HCT116 (cell line): ENCODE measurements at places on chromosomes 12 and 14.

- H3K4me3 ChIP-seq = no peak overlapping the region
- peaks cover 14% of the 10 kb centered on the region for H3K4me1 ChIP-seq
- H3K27ac ChIP-seq = no peak overlapping the region
- no peak for DNase-seq
- H3K36me3 ChIP-seq = no peaks in the 10 kb centered on the region
Measured at GRCh38 chr12:15933751-15934150, 22.6 kb downstream of the DERA start.

DNA sequence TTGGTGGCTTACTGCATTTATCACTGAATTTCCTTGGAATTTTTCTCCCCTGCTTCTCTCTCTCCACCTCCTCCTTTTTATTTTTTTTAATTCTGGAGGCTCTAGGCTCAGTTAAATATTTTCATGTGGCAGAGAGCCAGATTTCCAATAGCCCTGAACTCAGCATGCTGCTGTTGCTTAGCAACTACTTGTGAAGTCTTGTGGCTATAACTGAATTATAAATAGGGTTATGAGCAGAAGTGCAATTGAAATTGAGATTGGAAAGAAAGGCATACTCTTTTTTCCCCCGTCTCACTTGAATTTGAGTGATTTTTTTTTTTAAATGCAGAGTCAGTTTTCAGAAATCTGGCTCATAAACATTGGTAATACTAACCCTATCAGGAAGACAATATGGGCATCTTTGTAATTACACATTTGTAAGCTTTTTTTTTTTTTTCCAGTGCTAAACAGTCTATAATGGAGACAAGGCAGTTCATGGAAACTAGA lies 38.3 kb downstream of the ATF7IP start:
- peaks cover 31% of the 10 kb centered on the region for H3K4me1 ChIP-seq
- H3K27ac ChIP-seq = no peak overlapping the region; the same call in 1 of the 2 replicates
- H3K4me3 ChIP-seq = no peak overlapping the region
- no peaks in the 10 kb centered on the region for H3K36me3 ChIP-seq

DNA sequence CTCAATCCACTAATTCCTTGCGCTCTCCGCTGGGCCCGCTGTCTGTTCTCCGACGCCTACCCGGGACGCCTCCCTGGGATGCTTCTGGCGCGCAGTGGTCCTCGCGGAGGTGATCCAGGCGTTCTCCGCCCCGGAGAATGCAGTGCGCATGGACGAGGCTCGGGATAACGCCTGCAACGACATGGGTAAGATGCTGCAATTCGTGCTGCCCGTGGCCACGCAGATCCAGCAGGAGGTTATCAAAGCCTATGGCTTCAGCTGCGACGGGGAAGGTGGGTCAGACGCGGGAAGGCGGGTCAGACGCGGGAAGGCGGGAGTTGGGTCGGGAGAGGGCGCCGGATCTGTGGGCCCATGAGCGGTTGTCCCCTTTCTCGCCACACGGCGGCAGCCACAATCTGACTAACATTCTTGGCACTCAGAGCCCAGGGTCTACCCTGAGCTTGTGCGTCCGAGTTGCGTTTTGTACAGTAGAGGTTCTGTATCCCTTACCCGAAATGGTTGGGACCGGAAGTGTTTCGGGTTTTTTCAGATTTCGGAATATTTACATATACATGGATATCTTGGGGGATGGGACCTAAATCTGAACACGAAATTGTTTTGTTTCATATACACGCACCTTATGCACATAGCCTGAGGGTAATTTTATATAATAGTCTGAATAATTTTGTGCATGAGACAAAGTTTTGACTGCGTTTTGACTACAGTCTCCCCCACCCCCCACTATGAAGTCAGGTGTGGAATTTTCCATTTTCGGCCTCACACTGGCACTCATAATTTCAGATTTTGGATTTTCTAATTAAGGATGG lies 762 bp downstream of the C12orf57 start:
- H3K4me3 ChIP-seq = peak overlapping the region; percentile 68
- peaks cover 2% of the 10 kb centered on the region; the same call in 1 of the 2 replicates for H3K36me3 ChIP-seq
- peak; percentile 89 for DNase-seq
- H3K4me1 ChIP-seq = peaks cover 22% of the 10 kb centered on the region

- H3K4me1 ChIP-seq = no peaks in the 10 kb centered on the region
- no peak overlapping the region for H3K27ac ChIP-seq
- no peak overlapping the region for H3K4me3 ChIP-seq
- peaks cover 9% of the 10 kb centered on the region; the same call in 1 of the 2 replicates for H3K27me3 ChIP-seq
- H3K36me3 ChIP-seq = no peaks in the 10 kb centered on the region
Measured at GRCh38 chr14:93531644-93532043, 100.9 kb downstream of the UNC79 start.

DNA sequence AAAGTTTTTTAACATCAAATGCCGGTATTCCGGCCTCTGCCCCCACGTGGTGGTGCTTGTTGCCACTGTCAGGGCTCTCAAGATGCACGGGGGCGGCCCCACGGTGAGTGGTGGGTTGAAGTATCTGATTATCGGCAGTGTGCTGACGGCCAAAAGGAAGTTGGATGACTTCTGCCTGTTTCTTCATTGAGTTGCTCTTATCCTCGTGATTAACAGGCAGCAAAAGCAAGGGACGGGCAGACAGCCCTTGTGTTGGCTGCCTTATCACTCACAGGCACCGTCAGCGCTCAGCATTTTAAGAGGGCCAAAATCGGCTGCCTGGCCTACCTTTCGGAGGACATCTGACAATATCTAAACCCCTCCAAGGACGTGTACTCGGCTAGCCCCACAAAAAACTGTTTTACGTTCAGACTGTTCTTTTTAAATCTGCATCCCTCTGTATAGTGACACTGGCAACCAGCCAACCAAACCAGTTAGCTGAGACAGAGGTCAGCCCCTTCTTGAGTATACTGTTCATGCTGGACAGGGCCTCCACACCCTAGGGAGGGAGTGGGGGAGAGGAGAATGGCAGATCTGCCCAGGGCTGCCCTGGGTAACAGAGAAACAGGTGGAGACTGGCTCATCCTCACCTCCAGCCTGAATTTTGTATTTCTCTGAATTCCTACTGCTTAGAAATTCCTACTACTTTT lies 22.9 kb upstream of the AKAP5 start:
- no peak overlapping the region for H3K4me3 ChIP-seq
- H3K27ac ChIP-seq = no peak overlapping the region
- H3K36me3 ChIP-seq = peaks cover 36% of the 10 kb centered on the region
- peaks cover 24% of the 10 kb centered on the region for H3K4me1 ChIP-seq
- no peaks in the 10 kb centered on the region for H3K27me3 ChIP-seq
- no peak for DNase-seq

GRCh38 chr12:131171029-131171428 lies 217.3 kb downstream of the ADGRD1 start:
- H3K27me3 ChIP-seq = peaks cover 7% of the 10 kb centered on the region
- no peaks in the 10 kb centered on the region for H3K36me3 ChIP-seq
- no peak overlapping the region for H3K27ac ChIP-seq
- H3K4me3 ChIP-seq = no peak overlapping the region
- H3K4me1 ChIP-seq = no peaks in the 10 kb centered on the region

- H3K36me3 ChIP-seq = no peaks in the 10 kb centered on the region
- no peak overlapping the region for H3K4me3 ChIP-seq
- no peaks in the 10 kb centered on the region for H3K27me3 ChIP-seq
- peaks cover 4% of the 10 kb centered on the region; the same call in 1 of the 2 replicates for H3K4me1 ChIP-seq
- no peak overlapping the region for H3K27ac ChIP-seq
Measured at GRCh38 chr12:104577581-104577981, 120.8 kb downstream of the CHST11 start.

DNA sequence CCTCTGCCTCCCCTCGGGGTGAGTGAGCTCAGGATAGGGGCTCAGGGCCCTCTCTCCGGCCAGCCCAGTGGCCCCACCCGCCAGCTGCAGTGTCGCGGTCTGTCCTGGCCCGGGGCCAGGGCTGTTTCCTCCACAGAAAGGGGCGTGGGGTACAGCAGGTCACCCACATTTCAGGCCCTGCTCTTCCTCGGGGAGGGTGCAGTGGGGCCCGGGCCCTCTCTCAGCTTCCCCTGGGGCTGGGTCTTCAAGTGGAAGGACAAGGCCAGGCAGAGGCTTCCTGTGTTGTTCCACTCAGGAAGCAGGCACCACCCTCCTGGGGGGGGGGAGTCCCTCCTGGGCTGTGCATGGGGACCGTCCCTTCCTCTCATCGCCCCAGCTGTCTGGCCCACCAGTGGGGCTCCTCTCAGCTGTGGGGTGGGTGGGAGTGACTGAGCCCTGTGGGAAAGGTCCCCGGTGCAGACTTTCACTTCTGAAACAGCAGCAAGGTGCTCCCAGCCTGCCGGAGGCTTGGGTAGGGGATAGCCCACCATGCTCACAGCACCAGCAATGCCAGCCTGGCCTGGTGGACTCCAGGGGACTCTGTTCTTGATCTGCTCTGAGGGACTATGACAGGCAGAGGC lies 3.7 kb downstream of the GPR132 start:
- H3K4me3 ChIP-seq = no peak overlapping the region
- peaks cover 15% of the 10 kb centered on the region for H3K4me1 ChIP-seq
- H3K27me3 ChIP-seq = no peaks in the 10 kb centered on the region
- DNase-seq = no peak
- no peak overlapping the region for H3K27ac ChIP-seq

- DNase-seq = no peak
- H3K4me1 ChIP-seq = no peaks in the 10 kb centered on the region
- no peak overlapping the region for H3K4me3 ChIP-seq
- H3K27ac ChIP-seq = no peak overlapping the region
- H3K36me3 ChIP-seq = no peaks in the 10 kb centered on the region
Measured at GRCh38 chr14:105701456-105702274, 175.3 kb downstream of the TMEM121 start.

DNA sequence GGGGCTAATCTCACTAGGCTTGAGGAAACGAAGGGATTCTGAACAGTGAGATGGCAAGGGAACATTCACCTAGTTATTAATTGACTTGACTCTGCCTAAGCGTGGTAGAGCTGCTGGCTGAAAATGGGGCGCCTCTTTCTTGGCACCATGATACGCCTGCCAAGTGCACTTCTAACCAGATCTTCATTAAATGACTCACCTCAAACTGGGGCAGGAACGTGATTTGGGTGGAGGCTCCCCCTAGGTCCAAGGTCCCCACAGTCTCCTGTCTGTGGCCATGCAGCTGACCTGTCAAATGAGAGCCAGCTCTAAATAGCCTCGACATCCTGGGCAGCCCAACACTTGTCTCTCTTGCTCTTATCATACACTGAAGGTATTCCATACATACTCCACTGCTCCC lies 26.0 kb downstream of the COQ6 start:
- H3K27ac ChIP-seq = no peak overlapping the region
- H3K27me3 ChIP-seq = no peaks in the 10 kb centered on the region
- H3K4me3 ChIP-seq = no peak overlapping the region
- no peak for DNase-seq
